Ascending aorta (tissue), 2 donors: ENCODE measurements at places on chromosomes 12 and 14. TPM values are rescaled to one million over a fixed set of nuclear protein-coding genes. Genes with fewer than 3 reads are reported as not detected.

TUBA1B gene
- total RNA-seq: 1,333 TPM

VASH1 gene
- total RNA-seq: 28.4 TPM

SLC2A14 gene
- total RNA-seq: not detected

PPP1R1A gene
- total RNA-seq: 28.7 TPM

IL22 gene
- not detected for total RNA-seq

FOXG1 gene
- total RNA-seq: not detected

POLR3B gene
- total RNA-seq: 0.21 TPM

TRIP11 gene
- 8.8 TPM for total RNA-seq

FOS gene
- total RNA-seq: 4,268 TPM

ITGB7 gene
- total RNA-seq: 1.6 TPM

LHX5 gene
- not detected for total RNA-seq

SLCO1A2 gene
- total RNA-seq: not detected

DNA sequence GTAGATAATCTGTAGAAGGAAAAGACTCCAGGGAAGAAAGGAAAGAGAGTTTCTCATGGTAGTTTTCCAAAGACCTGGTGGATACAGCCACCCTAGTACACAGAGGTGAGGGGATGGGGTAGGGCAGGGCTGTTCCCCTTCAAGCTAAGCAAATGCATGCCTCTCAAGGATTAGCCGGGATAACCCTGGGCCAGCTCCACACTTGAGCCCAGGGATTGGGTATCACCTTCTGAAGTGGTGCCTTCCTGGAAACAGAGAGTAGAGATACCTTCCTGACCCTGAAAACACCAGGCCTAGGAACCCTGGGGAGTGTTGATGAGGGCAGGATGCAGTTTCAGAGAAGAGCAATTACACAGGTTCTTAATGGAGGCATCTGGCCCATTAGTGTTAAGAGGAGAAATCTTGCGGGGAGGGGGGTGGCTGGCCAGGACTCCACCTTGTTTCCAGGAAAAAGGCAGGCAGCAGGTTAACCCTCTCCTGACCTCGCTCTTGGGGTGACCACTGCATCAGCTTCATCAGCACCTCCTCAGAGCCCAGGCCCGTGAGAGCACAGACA is 106.9 kb upstream of the TMEM233 start:
- no peak overlapping the region for H3K4me3 ChIP-seq
- no peaks in the 10 kb centered on the region for H3K4me1 ChIP-seq
- H3K27me3 ChIP-seq: no peaks in the 10 kb centered on the region

DNA sequence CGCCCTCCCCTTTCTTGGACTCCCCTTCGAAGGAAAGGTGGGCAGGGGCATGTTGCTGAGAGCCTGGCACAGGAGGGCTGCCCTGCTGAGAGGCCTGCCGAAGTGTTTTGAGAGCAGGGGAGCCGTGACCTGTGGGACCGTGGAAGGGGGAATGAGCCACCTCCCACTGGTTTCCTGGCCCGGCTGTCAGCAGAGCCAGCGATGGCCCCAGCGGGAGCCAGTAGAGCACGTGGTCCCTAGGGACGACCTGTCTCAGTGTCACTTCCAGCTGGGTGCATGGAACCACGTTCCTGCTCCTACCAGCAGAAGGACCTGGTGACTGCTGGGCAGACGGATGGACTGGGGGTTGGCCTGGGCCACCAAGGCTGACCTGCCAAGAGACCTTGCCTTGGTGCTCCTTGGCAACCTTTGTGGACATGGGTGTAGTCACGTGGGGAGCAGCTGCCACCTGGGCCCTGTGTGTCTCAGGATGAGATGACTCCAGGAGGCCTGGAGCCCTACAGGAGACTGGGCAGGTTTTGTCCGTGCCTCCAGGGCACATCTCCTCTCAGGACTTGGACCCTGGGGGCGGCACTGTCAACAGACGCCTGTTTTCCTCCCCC is 34.6 kb downstream of the BEGAIN start:
- no peak for DNase-seq
- H3K4me1 ChIP-seq: no peaks in the 10 kb centered on the region
- no peaks in the 10 kb centered on the region for H3K27me3 ChIP-seq
- H3K4me3 ChIP-seq: no peak overlapping the region
- H3K27ac ChIP-seq: no peak overlapping the region

DNA sequence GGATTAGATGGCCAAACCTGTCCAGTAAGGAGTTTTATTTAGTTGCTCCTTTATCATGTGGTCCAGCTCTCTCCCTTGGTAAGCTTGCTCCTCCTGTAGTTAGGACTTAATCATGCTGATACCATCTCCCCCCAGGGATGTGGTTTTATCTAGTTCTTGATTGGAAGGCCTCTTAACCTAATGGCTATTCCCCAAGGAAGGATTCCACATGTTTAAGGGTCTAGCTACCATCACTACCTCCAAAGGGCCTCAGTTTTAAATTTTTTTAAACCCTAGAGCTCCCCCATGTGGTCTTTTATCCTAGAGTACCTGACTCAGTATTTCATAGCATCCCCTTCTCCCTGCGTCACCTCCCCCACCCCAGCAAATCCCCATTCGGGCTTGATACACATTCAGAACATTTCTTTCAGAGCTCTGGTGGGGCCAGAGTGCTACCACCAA is 22.5 kb downstream of the MAP3K12 start:
- H3K4me3 ChIP-seq: no peak overlapping the region
- DNase-seq: no peak
- H3K36me3 ChIP-seq: peaks cover 92% of the 10 kb centered on the region
- H3K27me3 ChIP-seq: no peaks in the 10 kb centered on the region
- no peak overlapping the region for H3K27ac ChIP-seq

DNA sequence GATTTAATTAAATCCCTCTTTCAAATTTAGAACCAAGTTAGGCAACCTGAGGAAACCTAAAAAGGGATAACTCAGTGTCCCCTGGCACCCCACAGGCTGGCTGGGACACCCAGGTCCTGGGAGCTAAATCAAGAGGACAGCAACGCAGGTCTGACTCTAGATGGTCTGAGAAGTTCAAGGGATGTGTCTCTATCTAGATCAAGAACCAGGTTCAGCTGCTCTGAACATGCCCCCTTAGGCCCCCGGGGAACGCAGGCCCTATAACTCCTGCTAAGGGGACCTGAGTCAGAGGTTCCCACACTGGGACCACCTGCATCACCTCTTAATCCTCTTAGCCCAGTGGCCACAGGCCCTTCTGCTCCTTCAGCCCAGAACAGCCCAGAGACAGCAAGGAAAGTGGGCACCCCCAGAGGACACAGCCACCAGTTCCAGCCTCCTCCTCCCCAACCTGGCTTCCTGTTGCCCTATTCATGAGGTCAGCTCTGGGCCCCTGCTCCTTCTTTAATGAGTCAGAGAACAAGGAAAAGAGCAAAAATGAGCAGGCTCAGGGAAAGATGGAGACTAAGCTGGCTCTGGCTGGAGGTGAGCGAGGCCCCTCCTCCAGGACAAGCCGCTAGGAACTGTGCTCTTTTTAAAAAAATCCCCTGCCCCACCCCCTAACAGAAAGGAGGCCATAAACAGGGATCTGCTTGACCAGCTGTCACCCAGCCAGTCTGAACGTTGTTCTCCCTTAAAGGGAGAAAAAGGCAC is 10.8 kb downstream of the PITPNM2 start:
- H3K27ac ChIP-seq: peak overlapping the region; percentile 75
- no peaks in the 10 kb centered on the region for H3K36me3 ChIP-seq
- no peaks in the 10 kb centered on the region for H3K27me3 ChIP-seq
- H3K4me3 ChIP-seq: no peak overlapping the region
- no peak for DNase-seq

- no peak for DNase-seq
- H3K36me3 ChIP-seq: no peaks in the 10 kb centered on the region
- H3K27me3 ChIP-seq: no peaks in the 10 kb centered on the region
- no peak overlapping the region for H3K27ac ChIP-seq
- H3K4me3 ChIP-seq: no peak overlapping the region
These were observed 109.6 kb downstream of the EML5 start for GRCh38 chr14:88683119-88683518.

- DNase-seq: no peak
- no peaks in the 10 kb centered on the region for H3K4me1 ChIP-seq
- H3K4me3 ChIP-seq: no peak overlapping the region
- H3K27me3 ChIP-seq: no peaks in the 10 kb centered on the region
These were observed 42.2 kb downstream of the FNTB start for GRCh38 chr14:65028937-65029336.

GRCh38 chr12:93300611-93301021 is 77.1 kb upstream of the NUDT4 start:
- no peak overlapping the region for H3K4me3 ChIP-seq
- H3K27me3 ChIP-seq: no peaks in the 10 kb centered on the region
- H3K4me1 ChIP-seq: peaks cover 22% of the 10 kb centered on the region
- no peak for DNase-seq
- H3K27ac ChIP-seq: no peak overlapping the region

DNA sequence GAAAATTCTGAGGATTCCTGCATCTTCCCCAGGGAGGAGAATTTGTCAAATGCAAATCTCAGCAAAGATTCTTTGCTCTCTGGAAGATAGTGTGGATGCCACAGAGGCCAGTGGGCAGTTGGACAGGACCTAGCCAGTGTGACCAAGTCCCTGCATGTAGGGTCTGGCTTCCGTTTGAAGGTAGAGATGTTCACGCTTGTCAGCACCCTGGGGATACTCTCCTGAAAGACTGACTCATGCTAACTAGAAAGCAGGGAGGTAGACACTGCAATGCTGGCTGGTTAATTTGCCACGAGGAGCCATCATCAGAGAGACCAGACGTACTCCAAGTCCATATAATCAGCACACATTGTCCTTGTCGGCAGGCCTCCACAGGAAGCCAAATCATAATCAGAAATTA is 130.1 kb downstream of the SAMD4A start:
- H3K4me3 ChIP-seq: no peak overlapping the region
- peak overlapping the region; percentile 66 for H3K27ac ChIP-seq
- H3K4me1 ChIP-seq: peaks cover 8% of the 10 kb centered on the region
- peaks cover under 1% of the 10 kb centered on the region for H3K36me3 ChIP-seq
- no peaks in the 10 kb centered on the region for H3K27me3 ChIP-seq

DNA sequence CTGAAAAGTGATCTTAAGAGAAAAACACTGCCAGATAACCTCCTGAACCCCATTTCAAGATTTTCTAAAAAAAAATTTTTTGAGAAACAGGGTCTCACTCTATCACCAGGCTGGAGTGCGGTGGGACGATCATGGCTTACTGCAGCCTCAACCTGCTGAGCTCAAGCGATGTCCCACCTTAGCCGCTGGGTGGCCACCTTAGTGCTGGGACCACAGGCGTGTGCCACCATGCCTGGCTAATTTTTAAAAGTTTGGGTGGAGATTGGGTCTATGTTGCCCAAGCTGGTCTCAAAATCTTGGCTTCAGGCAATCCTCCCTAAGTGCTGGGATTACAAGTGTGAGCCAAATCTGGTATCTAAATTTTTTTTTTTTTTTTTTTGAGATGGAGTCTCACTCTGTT is 3.4 kb downstream of the PNMA1 start:
- no peak overlapping the region for H3K27ac ChIP-seq
- peaks cover 13% of the 10 kb centered on the region for H3K4me1 ChIP-seq
- DNase-seq: no peak
- no peak overlapping the region for H3K4me3 ChIP-seq
- no peaks in the 10 kb centered on the region for H3K27me3 ChIP-seq

DNA sequence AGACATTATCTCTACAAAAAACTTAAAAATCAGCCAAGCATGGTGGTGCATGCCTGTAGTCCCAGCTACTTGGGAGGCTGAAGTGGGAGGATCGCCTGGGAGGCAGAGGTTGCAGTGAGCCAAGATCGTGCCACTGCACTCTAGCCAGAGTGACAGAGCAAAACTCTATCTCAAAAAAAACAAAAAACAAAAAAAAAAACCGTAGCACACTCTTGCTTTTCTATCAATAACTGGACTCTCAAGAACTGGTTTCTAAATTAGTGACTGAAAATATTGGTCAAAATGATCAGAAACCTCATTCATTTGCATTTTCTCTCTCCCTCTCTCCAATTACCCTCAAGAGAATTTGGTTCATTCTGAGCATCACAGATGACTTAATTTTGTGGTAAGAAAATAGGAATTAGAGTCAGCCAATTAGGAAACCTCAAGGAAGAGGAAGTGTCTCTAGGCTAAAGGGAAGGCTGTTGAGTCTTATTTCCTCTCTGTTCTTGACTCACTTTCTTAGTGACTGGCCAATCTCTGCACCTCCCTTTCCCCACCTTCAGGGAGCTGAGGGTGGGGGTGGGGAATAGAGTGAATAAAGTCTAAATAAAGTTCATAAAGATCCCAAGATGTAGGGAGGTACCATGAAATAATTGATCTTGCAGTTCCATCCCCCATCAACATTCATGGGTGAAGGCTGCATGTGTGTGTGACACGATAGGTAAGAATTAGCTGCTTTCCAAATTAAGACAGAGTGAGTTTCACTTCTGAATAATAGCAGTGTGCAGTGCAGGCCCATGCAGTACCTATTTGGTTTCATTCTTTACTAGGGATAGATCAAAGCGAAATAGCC is 6.8 kb upstream of the PSMA6 start:
- no peak for DNase-seq
- H3K4me1 ChIP-seq: peaks cover 7% of the 10 kb centered on the region
- no peaks in the 10 kb centered on the region for H3K27me3 ChIP-seq
- H3K4me3 ChIP-seq: no peak overlapping the region

- H3K27me3 ChIP-seq: no peaks in the 10 kb centered on the region
- H3K4me1 ChIP-seq: no peaks in the 10 kb centered on the region
- no peaks in the 10 kb centered on the region for H3K36me3 ChIP-seq
- H3K27ac ChIP-seq: no peak overlapping the region
These were observed 417.3 kb downstream of the SNAPC1 start for GRCh38 chr14:62179367-62180018.

DNA sequence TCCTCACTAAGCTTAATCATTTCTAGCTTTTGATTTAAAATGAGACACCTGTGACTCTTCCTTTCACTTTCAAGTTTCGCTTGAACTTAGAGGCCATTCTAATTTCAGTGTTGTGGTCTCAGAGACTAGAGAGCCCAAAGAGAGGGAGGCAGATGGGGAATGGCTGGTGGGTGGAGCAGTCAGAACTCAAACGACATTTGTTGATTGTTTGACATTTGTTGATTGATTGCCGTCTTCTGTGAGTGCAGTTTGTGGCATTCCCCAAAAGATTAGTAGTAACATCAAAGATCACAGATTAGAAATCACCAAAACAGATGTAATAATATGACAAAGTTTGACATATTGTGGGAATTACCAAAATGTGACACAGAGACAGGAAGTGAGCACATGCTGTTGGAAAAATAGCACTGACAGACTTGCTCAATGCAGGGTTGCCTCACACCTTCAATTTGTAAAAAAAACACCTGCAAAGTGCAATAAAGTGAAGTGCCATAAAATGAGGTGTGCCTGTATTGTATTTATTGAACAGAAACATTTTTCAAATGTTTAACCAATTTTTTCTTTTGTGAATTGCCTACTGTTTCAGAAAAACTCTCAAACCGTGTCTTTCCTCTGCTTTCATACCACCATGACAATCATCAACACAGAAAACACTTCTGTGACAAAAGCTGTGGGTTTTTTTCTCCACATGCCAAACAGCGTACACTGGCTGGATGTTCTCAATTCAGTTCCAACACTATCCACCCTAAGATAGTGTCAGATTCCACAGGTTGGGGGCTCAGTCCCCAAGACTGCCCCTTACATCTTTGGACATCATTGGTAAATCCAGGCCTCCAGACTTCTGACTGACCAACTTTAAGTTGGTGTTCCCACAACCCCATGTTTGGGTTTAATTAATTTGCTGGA is 376.3 kb upstream of the RGS6 start:
- peak overlapping the region; percentile 32 for H3K27ac ChIP-seq
- no peaks in the 10 kb centered on the region for H3K4me1 ChIP-seq
- DNase-seq: no peak
- H3K36me3 ChIP-seq: no peaks in the 10 kb centered on the region
- H3K27me3 ChIP-seq: no peaks in the 10 kb centered on the region

GRCh38 chr12:19916196-19916753 is 452.1 kb upstream of the PDE3A start:
- H3K27ac ChIP-seq: no peak overlapping the region
- H3K4me1 ChIP-seq: peaks cover 29% of the 10 kb centered on the region
- no peaks in the 10 kb centered on the region for H3K27me3 ChIP-seq
- H3K36me3 ChIP-seq: no peaks in the 10 kb centered on the region

- no peaks in the 10 kb centered on the region for H3K36me3 ChIP-seq
- no peaks in the 10 kb centered on the region for H3K27me3 ChIP-seq
- no peak overlapping the region for H3K4me3 ChIP-seq
- DNase-seq: no peak
These were observed 3.4 kb upstream of the ARHGAP5 start for GRCh38 chr14:32073537-32074189.
